ENCODE measurements at places on chromosomes 11 and 22. TPM values are rescaled to one million over a fixed set of nuclear protein-coding genes. Genes with fewer than 3 reads are reported as not detected.

The MRGPRX4 gene
- total RNA-seq = not detected

The MUC2 gene
- not detected for total RNA-seq

The METTL15 gene
- total RNA-seq = 5.0 TPM

The CCDC82 gene
- total RNA-seq = 11.0 TPM

DNA sequence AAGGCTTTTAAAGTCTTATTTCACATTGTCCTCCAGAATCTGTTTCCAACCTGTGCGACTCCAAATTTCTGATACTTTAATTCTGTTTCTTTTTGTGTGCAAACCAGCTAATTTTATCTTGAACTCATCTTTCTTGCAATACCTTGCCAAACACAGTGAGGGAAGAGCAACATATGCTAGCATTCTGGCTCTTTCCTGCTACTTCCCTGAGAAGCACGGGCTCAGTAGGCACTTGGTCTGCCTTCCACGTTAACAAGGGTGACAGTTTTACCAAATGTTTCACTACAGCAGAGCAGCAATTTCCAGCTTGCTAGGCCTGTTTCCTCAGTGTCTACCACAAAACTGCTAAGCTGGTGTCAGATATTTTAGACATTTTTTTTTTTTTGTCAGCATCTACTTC is 405.8 kb downstream of the NTM start:
- DNase-seq = no peak

DNA sequence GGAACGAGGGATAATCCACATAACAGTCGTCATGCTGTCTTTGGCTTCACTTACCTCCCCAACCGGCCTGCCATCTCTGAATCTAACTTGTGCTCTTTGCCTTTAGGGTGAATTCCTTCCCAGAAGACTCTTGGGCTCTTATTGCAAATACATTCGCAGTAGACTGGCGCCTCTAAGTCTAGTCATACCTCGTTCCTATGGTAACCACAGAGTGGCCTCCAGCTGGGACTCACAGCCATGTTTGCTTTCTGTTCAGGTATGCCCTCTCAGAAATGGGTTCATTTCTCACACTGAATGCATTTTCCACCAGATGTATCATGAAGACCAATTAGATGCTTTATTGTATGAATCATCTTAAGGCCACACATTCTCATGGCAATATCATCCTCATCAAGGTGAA is 112.7 kb downstream of the FAR1 start:
- DNase-seq = no peak

GRCh38 chr11:40289370-40289769 is 1170.1 kb downstream of the LRRC4C start:
- DNase-seq = no peak

GRCh38 chr11:123905826-123906225 is 3.9 kb downstream of the OR8D4 start:
- DNase-seq = no peak

GRCh38 chr11:20489948-20490347 is 102.4 kb downstream of the PRMT3 start:
- DNase-seq = no peak

- no peak for DNase-seq
Observed at GRCh38 chr11:116882386-116882785, 45.0 kb upstream of the APOA1 start.

- no peak for DNase-seq
Observed at GRCh38 chr22:25013607-25014006, 61.1 kb downstream of the KIAA1671 start.

- DNase-seq = no peak
Observed at GRCh38 chr11:60757231-60757800, 649 bp downstream of the MS4A15 start.

DNA sequence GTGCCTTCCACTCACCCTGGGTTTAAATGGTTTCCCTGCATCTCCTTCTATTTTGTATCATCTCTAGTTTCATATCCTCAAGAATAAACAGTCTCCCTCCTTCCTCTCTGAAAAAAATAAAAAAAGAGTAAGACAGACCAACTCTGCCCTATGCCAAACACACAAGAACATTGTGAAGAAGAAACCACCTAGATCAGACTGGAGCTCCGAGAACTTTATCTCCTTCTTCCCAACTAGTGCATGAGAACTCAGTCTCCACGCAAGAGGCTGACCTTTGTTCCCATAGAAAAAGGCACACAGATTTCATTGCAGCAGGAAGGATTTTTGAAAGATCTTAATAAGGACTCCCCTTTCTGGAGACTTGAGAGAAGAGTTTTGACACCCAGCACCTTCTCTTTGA is 8.7 kb upstream of the PEX26 start:
- DNase-seq = no peak

DNA sequence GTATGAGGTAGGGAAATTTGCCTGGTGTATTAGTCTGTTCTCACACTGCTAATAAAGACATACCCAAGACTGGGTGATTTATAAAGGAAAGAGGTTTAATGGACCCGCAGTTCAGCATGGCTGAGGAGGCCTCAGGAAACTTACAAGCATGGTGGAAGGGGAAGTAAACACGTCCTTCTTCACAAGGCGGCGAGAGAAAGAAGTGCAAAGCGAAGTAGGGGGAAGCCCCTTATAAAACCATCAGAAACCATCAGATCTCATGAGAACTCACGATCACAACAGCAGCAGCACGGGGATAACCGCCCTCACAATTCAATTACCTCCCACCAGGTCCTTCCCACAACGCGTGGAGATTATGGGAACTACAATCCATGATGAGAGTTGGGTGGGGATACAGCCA is 12.0 kb upstream of the RFPL2 start:
- no peak for DNase-seq

- DNase-seq = no peak
Observed at GRCh38 chr22:48483764-48484528, 1343.7 kb downstream of the BRD1 start.

GRCh38 chr22:38724926-38725571 is 19.3 kb downstream of the GTPBP1 start:
- no peak for DNase-seq

- DNase-seq = no peak
Observed at GRCh38 chr11:121800731-121801393, 315.2 kb downstream of the BLID start.
